Ascending aorta (tissue), 2 donors: ENCODE measurements at places on chromosomes 3 and 15.

DNA sequence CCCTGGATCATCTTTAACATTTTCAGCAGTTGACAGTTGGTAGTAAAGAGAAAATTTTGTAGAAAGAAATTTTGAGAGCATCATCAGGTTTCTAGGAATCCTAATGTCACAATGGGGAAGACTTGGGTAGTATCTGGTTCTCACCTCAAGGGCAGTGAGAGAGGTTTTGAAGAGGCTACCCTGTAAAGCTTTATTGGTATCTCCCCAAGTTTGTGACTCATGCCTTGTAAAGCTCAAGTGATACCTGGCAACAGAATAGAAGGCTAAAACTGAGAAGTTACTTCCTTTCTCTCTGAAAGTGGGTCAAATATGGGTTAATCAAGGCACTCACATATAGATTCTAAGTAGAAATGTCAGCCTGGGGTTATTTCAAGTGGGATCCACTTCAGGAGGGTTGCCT lies 196.4 kb downstream of the SUCNR1 start:
- DNase-seq = no peak

GRCh38 chr3:169237201-169237600 lies 426.3 kb downstream of the MECOM start:
- DNase-seq = no peak

DNA sequence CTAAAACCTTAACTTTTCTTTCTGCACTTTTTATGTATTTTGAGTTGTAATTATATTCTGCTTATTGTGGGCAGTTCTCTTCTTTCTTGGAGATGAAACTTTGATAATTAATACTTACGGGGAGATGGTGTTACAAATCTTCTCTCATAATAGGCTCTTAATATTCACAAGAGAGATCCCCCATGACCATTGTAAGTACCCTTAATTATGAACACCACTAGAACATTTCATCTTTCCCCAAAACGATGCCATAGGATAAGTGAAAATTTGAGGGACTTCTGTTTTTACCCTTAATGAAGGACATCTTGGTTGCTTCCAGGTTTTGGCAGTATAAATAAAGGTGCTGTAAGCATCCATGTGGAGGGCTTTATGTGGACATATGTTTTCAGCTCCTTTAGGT lies 60.7 kb downstream of the PIAS1 start:
- DNase-seq = no peak

DNA sequence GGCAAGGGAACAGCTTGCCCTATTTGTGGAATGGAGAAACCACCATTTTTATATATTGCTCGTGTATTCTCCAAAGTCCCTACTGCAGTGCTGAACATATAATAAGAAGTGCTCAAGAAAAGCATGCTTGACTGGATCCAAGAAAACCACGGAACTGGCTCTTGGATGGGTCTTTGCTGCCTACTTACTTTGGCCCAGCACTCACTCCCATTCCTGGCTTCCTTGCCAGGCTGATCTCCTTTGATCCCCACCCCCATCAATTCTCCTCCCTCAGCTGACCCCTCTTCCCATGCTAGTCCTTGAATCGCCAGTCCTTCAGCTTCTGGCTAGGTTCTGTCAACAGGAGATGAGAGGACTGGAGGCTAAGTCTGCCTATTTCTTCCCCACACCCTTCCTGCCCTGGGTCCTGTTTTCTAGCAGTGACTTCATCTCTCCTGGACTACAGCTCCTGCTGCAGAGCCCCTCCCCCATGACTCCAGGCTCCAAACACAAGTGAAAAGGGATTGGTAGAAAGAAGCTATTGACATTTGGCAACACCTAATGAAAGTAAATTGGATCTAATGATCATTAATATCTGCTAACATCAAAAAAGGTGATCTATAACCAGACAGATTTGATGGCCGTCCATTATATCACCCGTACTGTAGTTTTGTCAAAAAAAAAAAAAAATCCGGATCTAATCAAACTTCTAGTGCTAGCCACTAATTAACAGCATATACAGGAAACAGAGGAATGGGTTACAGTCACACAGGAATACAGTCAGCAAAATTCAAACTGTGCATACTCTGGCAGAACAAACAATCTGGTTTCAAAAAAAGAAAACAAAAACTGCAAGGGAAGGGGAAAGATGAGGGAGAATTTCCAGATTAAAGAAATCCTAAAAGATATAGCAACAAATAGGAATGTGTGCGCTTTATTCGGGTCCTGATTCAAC lies 7.8 kb downstream of the FAM240A start:
- no peak for DNase-seq

GRCh38 chr3:160134454-160134853 lies 90.8 kb upstream of the C3orf80 start:
- DNase-seq = no peak
